Suppressor macrophage treated with lipopolysaccharide for 4 hours (primary cell): ENCODE measurements at places on chromosomes 7 and 10.
A peak's percentile ranks its signal among the peaks of the same experiment; 100 is the strongest.

- no peak for DNase-seq
Observed at GRCh38 chr7:147013825-147014224, 897.2 kb downstream of the CNTNAP2 start.

GRCh38 chr7:119046068-119046467 is 821.6 kb downstream of the ANKRD7 start:
- no peak for DNase-seq

DNA sequence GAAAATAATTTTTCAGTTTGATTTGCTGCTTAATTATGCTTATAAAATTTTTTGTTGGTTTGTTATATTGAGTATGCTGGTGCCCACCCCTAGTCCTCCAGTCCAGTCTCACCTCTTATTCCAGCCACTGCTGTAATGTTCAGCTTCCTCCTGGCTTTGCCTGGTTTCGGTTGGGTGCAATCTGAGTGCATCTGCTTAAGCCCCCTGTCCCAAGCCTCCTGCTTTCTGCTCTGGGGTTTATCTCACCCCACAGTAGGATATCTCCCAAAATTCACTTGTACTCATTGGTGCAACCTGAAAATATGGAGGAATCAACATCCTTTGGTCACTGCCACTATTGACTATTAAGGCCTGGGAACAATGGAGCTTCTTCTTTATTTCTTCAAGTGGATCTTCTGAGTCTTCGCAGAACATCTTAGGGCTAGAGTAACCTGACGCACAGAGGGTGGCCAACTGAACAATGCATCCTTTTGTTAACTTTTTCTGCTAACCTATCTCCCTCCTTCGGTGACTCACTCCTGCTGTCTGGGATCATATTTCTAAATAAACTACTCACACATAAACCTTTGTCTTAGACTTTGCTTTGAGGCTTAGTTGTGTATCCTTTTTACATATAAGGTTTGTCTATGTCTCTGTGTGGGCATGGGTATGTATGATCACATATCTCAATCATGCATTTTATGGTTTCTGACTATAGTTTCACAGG is 19.1 kb upstream of the SOSTDC1 start:
- DNase-seq = no peak

GRCh38 chr7:100632951-100633717 is 8.2 kb downstream of the TFR2 start:
- DNase-seq = peak; percentile 45

DNA sequence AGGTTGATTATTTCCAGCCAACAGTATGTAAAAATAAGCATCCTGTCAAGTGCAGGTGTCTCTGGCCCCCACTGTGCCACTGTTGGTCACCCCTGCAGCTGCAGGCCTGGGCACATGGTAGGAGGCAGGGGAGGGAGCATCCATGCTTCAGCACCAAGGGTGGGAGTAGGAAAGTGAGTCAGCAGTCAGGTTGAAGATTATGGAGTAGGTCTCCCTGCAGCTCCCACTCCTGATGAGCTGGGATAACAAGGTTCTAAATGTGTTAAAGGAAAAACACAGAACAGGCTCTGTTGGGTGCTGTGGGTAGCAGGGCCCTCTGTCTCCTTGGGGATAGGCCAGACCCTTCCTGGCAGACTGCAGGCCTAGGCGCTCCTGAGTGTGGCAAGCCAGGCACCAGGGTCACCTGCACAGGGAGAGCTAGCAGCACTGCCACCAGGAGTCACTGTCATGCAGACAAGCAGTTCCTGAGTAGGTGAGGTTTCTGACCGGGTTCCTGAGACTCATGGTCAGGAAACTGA is 59.3 kb downstream of the NUDCD3 start:
- no peak for DNase-seq

- DNase-seq = peak; percentile 12
Observed at GRCh38 chr10:75202321-75203045, 8.1 kb upstream of the VDAC2 start.

DNA sequence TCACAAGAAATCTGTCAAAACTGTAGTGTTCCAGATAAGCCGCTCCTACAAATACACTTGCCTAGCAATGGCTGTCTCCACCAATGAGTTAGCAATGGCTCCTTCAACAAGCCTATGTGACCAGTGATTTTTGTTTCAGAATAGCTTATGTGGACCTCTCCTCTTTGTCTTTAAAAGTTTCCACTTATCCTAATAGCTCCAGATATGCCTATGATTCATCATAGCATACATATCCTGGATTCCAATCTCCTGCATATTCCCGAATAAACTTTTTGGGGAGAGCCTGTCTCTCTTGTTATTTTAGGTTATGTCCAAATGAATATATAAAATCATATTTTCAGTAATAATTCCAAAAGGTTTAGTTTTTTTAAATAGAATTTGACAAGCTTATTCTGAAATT is 510.6 kb downstream of the ARL4A start:
- DNase-seq = no peak

- DNase-seq = no peak
Observed at GRCh38 chr10:118667732-118668131, 72.3 kb upstream of the PRLHR start.

- DNase-seq = no peak
Observed at GRCh38 chr7:668139-668931, 58.2 kb upstream of the DNAAF5 start.

DNA sequence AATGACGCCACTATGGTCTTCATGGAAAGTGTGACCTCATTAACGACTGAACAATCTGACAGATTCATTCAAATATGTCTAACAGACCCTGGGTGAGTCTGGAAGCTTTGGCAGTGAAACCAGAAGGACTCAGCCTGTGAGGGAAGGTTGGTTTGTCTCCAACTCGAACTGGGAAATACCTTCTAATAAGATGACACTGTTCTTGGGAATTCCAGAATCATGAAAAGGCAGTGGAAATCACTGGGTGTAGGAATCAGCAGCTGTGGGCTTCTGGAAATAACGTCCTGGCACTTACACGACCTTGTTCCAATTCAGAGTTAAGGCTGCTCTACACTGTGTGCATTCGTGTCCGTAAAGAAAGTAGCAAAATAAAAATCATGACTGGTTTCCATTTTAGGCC is 75.1 kb downstream of the DGKI start:
- DNase-seq = peak; percentile 37

DNA sequence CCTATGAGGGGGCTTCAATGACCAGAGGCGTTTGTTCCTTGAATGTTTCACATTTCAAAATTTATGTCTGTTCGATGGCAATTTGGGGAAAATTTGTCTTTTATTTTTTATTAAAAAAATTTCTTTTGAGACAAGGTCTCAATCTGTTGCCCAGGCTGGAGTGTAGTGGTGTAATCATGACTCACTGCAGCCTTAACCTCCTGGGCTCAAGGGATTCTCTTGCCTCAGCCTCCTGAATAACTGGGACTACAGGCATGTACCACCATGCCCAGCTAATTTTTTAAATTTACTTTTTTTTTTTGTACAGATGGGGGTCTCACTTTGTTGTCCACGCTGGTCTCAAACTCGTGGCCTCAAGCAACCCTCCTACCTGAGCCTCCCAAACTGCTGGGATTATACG is 39.7 kb downstream of the OTUD1 start:
- no peak for DNase-seq

- no peak for DNase-seq
Observed at GRCh38 chr7:71645836-71646235, 513.9 kb downstream of the GALNT17 start.

- DNase-seq = no peak
Observed at GRCh38 chr10:123585477-123586445, 80.4 kb upstream of the GPR26 start.

DNA sequence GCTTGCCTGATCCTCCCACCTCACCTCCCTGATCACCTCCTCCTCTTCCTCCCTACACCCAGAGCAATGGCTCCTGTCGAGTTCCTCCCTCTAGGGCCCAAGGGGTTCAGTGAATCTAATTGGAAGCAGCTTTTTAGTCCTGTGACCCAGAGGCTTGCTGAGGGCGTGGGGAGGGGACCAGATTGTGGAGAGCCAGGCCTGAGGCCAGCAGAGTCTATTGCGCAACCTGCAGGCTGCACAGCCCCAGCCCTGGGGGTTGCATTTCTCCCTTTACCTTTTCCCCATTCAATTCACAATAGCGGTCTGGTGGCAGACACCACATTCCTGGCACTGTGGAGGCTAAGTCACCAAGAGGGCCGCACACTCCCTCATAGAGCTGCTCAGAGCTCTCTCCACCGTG is 32.5 kb downstream of the GHRHR start:
- DNase-seq = no peak

- no peak for DNase-seq
Observed at GRCh38 chr10:35661236-35661635, 19.1 kb upstream of the FZD8 start.

- DNase-seq = no peak
Observed at GRCh38 chr7:108270385-108271015, 140.3 kb upstream of the LAMB4 start.

- no peak for DNase-seq
Observed at GRCh38 chr10:2620827-2621521, 446.4 kb upstream of the PFKP start.

DNA sequence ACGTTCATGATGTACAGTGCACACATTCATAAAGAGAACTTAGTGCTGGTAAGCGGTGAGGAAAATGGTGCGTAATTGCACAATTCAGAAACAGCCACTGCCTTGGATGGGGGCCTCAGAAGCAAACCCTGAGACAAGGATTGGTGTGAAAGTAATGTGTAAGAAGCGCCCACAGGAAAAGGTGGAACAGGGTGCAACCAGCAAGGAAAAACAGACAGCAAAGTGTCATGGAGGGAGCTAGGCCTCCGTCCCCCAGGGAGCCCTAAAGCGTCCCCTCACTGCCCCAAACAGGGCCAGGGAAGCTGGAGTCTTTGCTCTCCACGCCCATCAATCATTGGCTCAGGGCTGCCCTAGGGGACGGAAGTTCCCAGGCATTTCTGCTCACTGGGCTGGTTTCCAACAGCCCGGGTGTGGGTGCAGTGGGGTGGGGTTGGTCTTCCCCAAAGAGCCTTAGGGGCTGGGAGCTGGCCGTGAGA is 9.6 kb upstream of the C10orf105 start:
- DNase-seq = peak; percentile 70

DNA sequence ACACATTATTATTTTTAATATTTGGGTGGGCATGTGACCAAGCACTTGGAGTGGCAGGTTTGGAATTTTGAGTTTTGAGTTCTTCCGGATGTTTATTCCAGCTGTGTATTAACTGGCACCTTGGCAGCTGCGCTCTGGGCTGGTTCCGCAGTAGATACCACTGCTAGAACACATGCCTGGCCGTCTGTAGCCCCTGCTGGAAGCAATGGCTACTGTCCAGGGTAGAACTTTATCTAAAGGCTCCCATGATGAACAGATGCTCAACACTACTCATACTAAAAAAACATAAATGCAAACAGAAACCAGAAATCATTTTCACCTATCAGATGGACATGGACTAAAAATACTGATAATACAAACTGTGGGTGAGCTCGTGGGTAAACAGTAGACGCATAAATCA is 19.4 kb upstream of the SH3PXD2A start:
- DNase-seq = no peak

DNA sequence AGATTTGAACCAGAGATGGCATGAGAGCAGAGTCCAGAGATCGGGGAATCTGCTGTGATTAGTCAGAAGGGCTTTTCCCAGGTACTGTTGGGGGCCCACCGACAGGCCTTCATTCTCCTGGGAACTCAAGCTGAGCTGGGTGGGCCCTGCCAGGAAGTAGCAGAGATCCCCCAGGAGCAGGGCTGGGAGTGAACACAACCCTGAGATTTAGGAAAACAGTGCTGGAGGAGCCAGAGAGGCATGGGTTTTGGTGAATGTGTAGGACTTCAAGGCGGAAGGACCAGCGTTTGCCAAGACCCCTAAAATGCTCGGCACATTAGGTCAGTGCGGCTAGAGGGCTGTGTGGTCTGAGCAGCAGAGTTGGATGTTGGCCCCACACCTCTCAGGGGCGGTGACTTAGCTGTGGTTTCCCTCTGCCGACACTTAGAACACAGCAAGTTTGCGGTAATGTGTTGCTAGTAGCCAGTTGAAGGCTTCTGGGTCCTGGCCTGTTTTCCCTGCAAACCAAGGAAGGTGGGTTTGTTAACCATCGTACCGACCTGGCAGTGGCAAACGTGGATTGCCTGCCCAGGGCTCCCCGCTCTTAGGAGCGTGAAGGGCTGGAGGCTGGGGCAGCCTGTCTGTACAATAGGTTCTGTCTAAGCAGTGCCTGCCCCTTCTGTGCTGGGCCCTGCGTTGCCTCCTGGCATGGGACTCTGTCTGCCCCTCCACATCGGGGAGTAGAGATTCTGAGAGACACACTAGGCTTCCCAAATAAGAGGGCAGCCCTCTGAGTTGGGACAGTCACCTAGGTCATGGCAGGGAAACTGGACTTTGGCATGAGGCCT is 14.0 kb downstream of the NACAD start:
- no peak for DNase-seq

GRCh38 chr10:99582255-99582770 is 37.9 kb downstream of the SLC25A28 start:
- no peak for DNase-seq

DNA sequence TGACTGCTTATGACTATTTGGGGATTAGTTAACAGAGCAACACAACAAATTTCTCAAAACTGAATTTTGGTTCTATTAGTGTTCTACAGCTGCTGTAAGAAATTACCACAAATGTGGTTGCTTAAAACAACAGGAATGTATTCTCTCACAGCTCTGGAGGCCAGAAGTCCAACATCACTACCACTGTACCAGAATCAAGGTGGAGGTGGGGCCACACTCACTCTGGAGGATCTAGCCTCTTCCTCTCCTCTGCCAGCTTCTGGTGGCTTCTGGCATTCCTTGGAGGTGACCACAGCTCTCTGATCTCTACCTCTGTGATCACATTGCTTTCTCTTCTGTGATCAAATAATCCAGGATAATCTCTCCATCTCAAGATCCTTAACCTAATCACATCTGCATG is 194.7 kb upstream of the BMPER start:
- no peak for DNase-seq

DNA sequence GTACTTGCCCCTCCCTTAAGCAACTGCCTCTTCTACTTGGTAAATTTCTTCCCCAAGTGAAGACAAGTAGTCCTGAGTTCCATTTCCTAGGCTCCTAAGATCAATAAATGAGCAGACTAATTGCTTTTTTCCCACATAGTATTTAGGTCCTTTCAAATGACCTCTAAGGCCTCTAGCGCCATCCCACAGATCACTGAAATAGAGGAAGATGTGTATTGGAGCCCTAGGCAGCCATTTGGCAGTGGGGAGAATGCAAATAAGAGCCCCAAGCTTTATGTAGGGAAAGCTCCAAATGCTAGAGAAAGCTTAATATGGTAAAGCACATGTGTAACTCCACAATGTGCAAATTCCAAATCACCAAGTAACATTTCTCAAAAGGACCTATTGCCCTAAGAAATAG is 316.5 kb upstream of the PHF14 start:
- no peak for DNase-seq

DNA sequence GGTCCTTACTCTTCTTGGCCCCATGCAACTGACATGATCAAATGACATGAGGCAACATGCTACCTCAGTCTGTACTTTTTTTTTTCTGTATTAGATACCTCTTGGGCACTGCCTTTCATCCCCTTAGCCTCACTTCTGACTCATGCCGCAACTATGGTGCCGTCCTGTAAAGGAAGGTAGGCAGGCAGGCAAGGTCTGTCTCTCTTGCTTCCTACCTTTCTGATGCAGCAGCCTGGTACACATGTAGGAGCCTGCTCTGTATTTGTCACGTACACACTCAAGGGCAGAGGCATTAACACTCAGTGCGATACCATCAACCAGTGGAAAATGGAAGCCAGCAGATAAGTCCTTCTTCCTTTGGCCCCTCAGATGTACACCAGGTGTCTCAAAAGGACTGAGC is 146.7 kb downstream of the ATE1 start:
- DNase-seq = no peak

- DNase-seq = peak; percentile 53
Observed at GRCh38 chr10:117071286-117072050, 66.5 kb upstream of the SHTN1 start.
